ENCODE measurements at places on chromosomes 5 and 9. TPM values are rescaled to one million over a fixed set of nuclear protein-coding genes. Genes with fewer than 3 reads are reported as not detected.

The SHISAL2B gene
- not detected for polyA plus RNA-seq

The MRPS2 gene
- 27.9 TPM for polyA plus RNA-seq

The PCDHAC2 gene
- polyA plus RNA-seq: not detected

- DNase-seq: no peak
Measured at GRCh38 chr9:89606624-89607311, 2.0 kb downstream of the GADD45G start.

GRCh38 chr5:155620821-155621410 lies 607.4 kb downstream of the KIF4B start:
- no peak for DNase-seq
